ENCODE measurements at places on chromosomes 4 and X.

DNA sequence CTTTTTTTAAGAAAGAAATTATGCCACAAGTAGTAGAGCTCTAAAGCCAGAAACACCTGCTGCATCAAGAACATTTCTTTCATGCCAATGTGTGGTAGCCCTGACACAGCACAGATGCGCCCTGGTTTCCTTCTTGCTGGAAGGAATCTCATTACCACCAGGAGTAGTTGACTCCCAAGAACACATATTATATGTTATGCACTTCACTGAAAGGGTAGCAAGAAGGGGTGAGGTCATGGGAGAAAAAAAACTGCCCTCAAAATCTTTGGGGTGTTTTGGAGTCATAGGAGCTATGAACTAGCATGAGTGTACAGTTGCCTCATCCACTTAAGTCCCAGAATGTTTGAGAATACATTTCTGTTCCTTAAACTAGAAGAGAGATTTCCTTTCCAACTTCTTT is 185.8 kb upstream of the C1QTNF7 start:
- no peak for DNase-seq

DNA sequence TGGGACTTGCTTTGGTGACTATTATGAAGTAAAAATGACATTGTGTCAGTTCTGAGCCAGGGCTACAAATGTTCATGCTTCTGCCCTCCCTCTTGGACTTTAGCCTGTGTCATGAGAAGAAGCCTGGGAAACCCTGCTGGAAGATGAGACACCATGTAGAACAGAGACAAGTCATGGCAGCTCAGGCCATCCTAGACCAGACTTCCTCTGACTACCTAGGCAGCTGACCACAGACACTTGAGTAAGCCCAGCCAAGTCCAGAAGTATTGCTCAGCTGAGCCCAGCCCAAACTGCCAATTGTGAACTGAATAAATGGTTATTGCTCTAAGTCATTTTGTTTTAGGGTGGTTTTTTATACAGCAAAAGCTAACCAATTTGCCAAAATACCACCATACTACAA is 467.6 kb upstream of the CNKSR2 start:
- DNase-seq = no peak

DNA sequence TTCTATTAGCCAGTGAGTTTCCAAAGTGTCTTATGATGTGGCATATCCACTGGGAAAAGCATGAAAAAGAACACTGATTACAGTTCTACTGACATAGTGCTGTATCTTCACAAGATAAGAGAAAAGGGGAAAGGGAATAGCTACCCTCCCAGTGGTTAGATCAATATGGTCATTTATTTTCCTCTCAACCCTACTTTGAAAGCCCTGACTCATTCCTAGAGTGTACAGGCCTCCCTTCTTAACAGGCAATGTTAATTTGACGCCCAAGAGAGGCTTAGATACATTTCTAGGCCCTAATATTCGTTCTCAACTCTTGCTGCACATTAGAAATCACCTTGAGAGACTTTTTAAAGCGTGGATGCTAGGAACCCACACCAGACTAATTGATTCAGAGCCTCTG is 20.4 kb upstream of the BRS3 start:
- DNase-seq = no peak

DNA sequence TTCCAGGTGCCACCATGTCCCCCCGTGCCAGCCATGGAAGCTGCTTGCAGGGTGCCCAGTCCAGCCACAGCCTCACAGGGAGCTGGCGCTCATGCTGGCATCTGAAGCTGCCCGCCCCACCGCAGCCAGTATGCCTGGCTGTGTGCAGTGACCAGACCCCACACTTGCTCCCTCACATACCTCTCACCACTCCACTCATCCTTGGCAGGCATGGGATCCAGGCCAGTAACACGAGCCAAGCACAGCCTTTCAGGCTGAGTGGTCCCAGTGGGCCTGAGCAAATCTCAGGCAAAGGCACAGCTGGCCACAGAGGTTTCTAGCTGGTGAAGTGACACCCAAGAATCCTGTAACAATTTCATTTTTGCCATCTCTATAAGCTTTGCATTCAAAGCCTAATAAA is 48.4 kb upstream of the SEC24B start:
- DNase-seq = no peak

DNA sequence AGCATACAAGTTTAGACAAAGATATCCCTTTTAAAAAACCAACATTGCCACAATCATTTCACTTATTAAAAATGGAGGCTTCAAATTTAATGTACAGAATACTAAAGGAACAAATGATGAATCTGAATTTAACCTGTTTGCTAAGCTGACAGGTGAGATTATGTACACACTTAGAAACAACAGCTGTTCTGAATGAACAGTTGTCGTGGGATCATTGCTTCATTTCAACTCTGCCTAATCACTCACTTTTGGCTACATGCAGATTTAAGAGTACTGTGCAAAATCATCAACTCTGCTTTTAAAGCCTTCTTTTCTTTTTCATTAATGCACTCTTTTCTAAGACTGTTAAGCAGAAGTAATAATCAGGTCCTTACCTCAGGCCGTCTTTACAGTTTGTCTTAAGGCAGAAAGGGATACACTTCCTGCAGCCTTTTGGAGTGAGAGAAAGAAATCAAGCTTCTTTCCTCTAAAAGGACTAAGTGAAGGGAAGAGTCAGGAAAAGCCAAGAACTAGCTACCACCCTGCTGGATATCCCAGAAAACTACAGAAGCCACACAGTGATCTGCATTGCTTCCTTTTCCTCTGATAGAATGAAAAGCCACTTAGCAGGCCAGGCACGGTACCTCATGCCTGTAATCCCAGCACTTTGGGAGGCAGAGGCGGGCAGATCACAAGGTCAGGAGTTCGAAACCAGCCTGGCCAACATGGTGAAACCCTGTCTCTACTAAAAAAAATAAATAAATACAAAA is 54.7 kb upstream of the NPNT start:
- no peak for DNase-seq

- DNase-seq = no peak
Measured at GRCh38 chrX:57453901-57454300, 137.9 kb upstream of the ZXDB start.
